ENCODE measurements at places on chromosomes 6 and 20.

DNA sequence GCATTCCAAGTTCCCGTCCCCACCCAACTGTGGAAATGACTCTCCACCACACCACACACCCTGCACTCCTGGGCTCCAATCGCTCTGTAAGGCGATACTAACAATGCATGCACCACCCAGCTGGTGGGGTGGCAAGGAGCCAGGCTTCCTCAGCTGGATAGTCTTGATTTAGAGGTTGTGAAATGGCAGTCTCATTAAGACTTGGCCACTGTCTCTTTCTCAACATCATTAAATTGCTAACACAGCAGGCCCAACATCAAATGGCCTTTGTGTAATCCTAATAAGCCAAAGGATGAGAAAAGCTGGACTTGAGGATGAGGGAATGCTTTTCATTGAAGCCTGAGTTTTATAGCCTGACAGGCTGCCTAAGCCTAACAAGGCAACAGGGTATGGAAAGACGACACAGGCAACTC lies 223.7 kb downstream of the GMDS start:
- peak; percentile 49 for DNase-seq

DNA sequence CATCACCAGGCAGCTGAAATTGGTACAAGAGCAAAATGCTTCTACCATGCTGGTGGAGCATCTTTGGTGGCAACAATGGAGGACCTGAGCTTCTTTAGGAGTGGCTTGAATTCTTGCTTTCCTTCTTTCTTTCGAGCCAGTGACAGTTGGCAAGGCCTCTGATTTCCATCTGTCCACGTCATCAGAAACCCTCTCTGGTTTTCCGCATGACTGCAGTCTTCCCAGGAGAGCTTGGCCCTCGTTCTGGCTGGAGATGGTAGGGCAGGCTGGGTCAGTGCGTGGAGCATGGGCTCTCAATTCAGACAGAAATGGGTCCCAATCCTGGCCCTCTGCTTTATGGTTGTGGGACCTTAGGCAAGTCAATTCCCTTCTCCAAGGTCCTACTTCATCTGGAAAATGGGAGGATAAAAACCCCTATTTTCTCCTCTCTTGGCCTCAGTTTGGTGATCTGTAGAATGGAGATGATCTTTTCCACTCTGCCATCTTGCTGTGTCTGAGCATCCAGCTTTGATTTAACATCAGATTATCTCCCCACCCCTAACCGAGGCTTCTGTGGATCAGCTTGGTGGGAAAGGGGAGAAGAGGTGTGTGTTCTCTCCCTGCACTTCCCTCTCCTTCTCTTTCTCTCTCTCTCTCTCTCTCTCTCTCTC lies 3.6 kb upstream of the BPIFB1 start:
- DNase-seq, result no peak

DNA sequence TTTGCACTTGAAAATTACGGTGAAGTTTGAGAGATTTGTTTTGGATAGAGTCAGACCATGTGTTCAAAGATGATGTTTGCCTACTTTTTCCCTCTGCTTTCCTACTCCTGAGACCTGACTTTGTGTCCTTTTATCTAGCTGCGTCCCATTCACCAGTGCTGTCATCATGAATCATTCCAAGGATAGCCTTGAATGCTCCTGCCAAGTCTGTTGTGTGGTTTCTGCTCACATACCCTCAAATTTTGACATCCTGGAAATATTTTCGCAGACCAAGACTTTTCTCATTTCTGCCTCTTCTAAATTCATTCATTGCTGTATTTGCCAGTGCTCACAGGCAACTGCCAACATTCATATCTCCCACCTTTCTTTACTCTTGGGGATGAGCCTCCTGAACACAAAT lies 175.9 kb upstream of the SCGN start:
- no peak for DNase-seq

GRCh38 chr6:83824831-83825230 lies 28.3 kb upstream of the RIPPLY2 start:
- DNase-seq, result no peak

GRCh38 chr6:52877168-52877567 lies 32.3 kb downstream of the GSTA3 start:
- no peak for DNase-seq

GRCh38 chr20:18921291-18921690 lies 107.7 kb downstream of the SCP2D1 start:
- no peak for DNase-seq

Data from NCI-H774 (cell line).